Suprapubic skin (tissue), 4 donors: ENCODE measurements at places on chromosomes 5 and 9.

DNA sequence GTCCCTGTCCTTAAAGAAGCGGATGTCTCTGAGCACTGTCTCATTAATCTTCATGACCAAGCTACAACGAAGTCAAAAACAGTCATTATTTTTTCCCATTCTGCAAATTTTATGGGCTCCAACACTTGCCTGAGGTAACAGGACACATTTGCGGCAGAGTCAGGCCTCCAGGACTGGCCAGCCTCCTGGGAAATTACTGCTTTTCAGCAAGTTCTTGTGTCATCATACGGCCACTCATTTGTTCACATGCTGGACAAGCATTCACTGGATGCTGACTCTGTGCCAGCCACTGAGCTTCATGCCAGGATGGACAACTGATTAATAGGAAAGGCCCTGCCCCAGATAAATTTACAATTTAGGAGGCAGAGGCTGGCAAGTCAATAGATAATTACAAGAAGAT, 305.7 kb downstream of the ACTL7B start:
- DNase-seq: no peak

- DNase-seq: no peak
These were observed 104.8 kb downstream of the PDE6A start for GRCh38 chr5:149839761-149840160.

DNA sequence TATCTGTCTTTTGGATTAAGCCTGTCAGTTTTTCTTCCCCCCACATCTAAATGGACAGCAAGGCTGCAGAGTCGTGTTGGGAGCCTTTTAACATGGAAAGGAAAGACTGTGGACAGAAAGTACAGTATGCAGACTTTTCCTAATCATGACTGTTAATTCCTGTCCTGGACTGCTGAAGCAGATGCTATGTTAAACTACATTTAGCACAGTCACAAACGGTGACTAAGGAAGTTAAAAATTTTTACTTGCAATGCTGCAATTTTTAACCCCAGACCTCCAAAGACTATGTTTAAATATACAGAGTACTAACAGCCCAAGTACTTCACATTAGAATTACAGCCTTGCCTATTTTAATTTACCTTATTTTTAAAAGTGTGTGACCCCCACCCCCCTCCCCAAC, 51.8 kb downstream of the ELAVL2 start:
- DNase-seq: no peak

DNA sequence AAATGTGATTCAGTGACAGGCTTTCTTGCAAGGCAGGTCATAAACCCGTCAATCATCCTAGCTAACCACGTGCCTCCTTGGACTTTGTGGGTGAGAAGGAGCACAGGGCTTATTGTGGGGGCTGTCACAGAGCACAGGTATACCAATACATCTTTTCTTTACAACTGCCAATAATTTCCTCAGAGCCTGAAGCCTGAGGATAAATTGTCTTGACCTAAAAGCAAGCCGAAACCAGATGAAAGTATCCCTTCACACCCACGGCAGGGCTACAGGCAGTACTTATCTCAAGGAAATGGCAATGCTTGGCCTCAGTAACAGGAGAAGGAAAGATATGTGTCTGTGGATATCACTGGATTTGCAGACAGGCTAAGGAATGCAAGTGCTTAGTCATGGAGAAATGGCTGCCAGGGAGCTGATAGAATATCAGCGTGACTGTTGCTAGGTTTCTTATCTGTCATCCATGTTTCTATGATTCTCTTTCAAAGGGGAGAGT, 90.3 kb upstream of the ZNF366 start:
- DNase-seq: no peak

DNA sequence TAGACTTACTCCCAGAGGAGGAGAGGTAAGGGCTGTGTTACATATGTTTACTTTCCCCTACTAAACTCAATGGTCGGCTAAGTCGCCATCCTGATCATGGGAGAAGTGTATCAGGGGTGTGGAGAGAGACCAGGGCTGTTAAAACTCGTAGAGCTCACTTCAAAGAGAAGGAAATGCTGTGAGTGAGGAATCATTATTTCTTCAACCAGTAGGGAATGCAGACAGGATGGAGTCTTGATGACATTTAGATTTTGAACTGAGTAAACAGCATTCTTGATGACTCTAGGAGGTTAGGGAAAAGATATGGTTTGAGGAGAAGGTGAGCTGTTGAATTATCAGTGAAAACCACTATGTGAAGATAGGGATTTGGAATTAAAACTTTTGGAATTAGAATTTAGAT, 17.3 kb downstream of the RECK start:
- no peak for DNase-seq

DNA sequence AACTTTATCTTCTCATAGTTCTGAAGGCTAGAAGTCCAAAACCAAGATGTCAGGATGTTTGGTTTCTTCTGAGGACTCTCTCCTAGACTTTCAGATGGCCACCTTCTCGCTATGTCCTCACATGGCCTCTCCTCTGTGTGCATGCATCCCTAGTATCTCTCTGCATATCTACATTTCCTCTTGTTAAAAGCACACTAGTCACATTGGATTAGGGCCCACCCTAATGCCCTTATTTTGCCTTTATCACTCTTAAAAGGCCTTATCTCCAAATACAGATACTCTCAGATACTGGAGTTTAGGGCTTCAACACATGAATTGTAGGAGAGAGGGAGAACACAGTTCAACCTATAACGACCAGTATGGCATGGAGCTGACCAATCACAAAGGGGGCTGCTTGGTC, 151.7 kb downstream of the PRELID2 start:
- no peak for DNase-seq

- no peak for DNase-seq
These were observed 4.1 kb downstream of the SAXO1 start for GRCh38 chr9:19028835-19029451.

DNA sequence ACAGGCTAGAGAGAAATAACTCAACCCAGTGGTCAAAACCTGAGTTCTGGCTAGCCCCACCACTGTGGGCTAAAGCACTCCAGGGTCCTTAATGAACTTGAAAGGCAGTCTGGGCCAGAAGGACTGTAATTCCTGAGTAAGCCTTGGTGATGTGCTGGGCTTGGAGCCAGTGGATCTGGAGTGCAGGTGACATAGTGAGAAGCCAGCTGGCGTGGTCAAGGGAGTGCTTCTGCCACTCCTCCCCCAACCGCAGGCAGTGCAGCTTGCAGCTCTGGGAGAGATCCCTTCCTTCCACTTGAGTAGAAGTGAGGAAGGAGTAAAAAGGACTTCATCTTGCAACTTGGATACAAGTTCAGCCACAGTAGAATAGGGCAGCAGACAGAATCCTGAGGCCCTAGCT, 424.0 kb downstream of the CDH18 start:
- no peak for DNase-seq
